Effector memory CD4-positive, alpha-beta T cell (primary cell): ENCODE measurements at places on chromosomes 6 and 20.

GRCh38 chr6:134080171-134080795, 27.9 kb upstream of the SLC2A12 start:
- H3K4me1 ChIP-seq: no peaks in the 10 kb centered on the region
- no peaks in the 10 kb centered on the region for H3K36me3 ChIP-seq
- no peak for DNase-seq
- no peak overlapping the region for H3K4me3 ChIP-seq
- H3K27ac ChIP-seq: no peak overlapping the region

DNA sequence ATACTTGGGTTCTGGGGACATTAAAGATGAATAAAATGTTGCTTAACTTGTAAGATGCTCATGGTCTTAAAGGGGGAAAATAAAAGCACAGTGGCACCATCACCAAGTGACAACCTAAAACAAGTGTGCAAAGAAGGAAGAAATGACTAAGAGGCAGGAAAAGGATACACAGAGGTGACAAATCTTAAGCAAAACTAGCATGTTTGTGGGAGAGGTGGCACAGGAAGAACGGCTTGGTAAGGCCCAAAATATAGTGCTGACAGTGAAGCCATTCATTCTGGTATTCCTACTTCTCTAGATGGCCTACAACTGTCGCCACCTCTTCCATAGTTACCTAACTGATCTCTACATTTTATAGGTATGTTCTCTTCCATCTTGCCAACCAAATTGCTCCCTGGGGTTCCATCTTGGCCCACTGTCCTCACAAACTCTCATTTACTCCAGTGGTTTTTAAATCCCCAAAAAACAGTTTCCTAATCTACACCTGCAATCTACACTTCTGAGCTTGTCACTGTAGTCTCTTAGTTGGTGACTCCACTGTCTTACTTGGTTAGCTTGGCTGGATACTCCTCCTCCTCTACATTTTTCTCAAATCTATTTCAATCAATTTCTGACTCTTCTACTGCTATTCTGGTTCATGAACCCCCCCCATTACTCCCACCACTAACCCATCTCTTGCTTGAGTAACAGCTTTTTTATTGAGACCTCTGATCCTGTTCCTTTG, 33.5 kb downstream of the FAM8A1 start:
- no peak for DNase-seq
- no peak overlapping the region for H3K27ac ChIP-seq
- peaks cover 41% of the 10 kb centered on the region for H3K36me3 ChIP-seq
- H3K4me1 ChIP-seq: no peaks in the 10 kb centered on the region
- no peaks in the 10 kb centered on the region for H3K27me3 ChIP-seq

DNA sequence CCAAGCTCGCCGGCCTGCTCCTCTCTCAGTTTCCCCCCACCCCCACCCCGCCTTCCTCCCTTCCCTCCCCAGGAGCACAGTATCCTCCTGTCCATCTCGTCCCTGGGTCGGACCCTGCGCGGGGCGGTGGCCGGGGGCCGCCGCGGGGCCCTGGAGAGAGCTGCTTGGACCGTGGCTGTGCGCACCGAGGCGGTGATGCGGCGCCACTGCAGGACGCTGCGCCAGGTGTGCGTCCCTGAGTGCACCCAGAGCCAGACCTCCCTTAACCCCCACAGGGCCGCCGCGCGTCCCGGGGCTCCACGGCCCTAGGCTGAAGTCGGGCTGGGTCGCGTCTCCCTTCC, 2.2 kb downstream of the C20orf204 start:
- peaks cover 5% of the 10 kb centered on the region for H3K36me3 ChIP-seq
- no peaks in the 10 kb centered on the region for H3K27me3 ChIP-seq
- DNase-seq: no peak
- H3K4me3 ChIP-seq: peak overlapping the region; percentile 66
- H3K27ac ChIP-seq: peak overlapping the region; percentile 35
- H3K4me1 ChIP-seq: peaks cover 79% of the 10 kb centered on the region

- no peaks in the 10 kb centered on the region for H3K27me3 ChIP-seq
- H3K4me1 ChIP-seq: no peaks in the 10 kb centered on the region
- H3K27ac ChIP-seq: no peak overlapping the region
- no peak for DNase-seq
Measured at GRCh38 chr20:10004900-10005299, 29.9 kb upstream of the ANKEF1 start.

- peaks cover 90% of the 10 kb centered on the region for H3K27me3 ChIP-seq
- no peaks in the 10 kb centered on the region for H3K36me3 ChIP-seq
- H3K4me3 ChIP-seq: peak overlapping the region; percentile 35
- H3K4me1 ChIP-seq: peaks cover 57% of the 10 kb centered on the region
- no peak for DNase-seq
Measured at GRCh38 chr20:21514553-21515251, 838 bp upstream of the NKX2-2 start.

DNA sequence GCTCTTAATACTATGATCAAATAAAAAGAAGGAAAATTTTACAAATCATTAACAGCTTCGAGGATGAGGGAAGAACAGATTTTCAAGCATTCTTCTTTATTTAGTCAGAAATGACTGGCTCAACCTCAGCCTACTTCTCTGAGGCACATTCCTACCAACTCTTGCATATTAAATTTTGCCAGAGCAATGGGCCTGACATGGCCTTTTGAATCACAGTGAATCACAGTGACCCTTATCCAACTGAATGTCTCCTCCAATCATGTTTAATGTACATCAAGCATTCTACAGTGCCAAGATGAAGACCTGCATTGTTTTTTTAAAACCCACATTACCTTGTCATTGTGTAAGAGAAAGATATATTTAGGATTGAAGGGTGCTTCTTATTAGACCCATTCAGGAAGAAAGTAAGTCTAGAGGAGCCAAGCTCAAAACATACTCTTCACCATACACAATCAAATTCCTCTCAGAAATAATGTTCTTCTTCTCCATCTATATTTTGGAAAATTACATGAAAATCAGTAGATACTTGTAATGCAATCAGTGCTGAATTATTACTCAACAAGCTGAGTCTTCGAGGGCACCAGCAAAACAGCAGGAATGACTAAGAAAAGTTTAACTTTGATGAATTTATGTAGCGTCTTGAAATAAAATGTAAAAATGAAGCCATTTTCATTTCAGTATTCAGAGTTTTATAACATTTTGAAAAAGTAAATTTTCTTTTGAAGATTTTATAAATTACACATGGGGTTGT, 44.1 kb upstream of the MOXD1 start:
- DNase-seq: no peak
- H3K27ac ChIP-seq: no peak overlapping the region
- no peak overlapping the region for H3K4me3 ChIP-seq
- H3K27me3 ChIP-seq: no peaks in the 10 kb centered on the region
- no peaks in the 10 kb centered on the region for H3K4me1 ChIP-seq
- H3K36me3 ChIP-seq: no peaks in the 10 kb centered on the region

DNA sequence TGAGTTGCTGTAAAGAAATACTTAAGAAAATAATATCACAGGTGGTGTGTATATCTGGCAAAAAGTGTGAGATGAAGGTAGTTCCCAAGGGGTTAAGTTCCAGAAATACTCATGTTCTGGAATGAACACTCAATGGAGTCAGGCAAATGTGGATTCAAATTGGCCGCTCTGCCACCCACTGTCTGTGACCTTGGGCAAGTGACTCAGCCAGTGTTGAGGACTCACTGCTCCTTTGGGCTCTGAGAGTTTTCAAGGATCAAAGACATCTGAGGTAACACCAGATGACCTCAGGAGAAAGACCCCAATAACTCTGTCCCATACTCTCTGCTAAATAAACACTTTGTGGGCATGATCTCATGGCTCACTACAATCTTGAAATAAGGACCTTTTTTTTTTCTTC, 59.2 kb upstream of the EYA2 start:
- H3K27ac ChIP-seq: no peak overlapping the region
- H3K27me3 ChIP-seq: no peaks in the 10 kb centered on the region
- no peaks in the 10 kb centered on the region for H3K36me3 ChIP-seq
- no peaks in the 10 kb centered on the region for H3K4me1 ChIP-seq

GRCh38 chr6:53524455-53524815, 20.5 kb downstream of the GCLC start:
- H3K27me3 ChIP-seq: no peaks in the 10 kb centered on the region
- no peaks in the 10 kb centered on the region for H3K4me1 ChIP-seq
- DNase-seq: no peak
- no peaks in the 10 kb centered on the region for H3K36me3 ChIP-seq
- no peak overlapping the region for H3K4me3 ChIP-seq

DNA sequence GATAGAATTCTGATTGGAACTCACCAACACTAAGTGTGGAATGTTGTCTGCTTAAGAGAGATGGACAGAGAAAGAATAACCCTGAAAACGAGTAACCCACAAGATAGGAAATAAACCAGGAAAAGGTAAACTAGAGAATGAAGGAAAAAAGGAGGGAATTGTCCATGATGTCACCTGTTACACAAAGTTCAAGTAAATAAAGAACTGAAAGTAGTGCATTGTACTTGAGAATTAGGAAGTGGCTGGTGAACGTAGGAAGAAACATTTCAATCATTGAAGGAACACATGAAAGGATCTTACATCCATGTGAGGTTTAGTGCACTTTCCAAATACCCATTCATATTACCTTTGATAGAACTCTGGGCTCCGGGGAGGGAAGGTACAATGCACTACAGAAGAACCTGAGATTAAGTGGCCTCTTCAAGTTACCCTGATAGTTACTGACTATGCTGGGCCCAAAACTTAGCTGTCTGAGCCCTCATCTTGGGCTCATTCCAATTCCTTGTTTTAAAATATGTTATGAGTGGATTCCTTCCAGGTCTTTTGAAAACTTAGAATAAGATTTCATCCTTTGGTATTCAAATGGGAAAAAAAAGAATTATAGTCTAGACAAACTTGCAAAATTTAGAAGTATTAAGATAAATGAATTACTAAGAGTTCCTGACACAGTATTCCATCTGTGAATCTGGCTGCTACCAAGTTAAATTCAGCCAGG, 1.1 kb upstream of the STX7 start:
- no peaks in the 10 kb centered on the region for H3K36me3 ChIP-seq
- no peak overlapping the region for H3K27ac ChIP-seq
- DNase-seq: no peak
- H3K27me3 ChIP-seq: no peaks in the 10 kb centered on the region
- peak overlapping the region; percentile 86 for H3K4me3 ChIP-seq
- no peaks in the 10 kb centered on the region for H3K4me1 ChIP-seq
